ENCODE measurements at places on chromosomes 1 and 21.

GRCh38 chr1:155131285-155131684 lies 3.6 kb downstream of the EFNA1 start:
- no peak for DNase-seq

GRCh38 chr1:212606395-212607205 lies 2.0 kb upstream of the ATF3 start:
- DNase-seq = no peak

GRCh38 chr1:13662493-13662892 lies 37.5 kb upstream of the PRDM2 start:
- DNase-seq = no peak

DNA sequence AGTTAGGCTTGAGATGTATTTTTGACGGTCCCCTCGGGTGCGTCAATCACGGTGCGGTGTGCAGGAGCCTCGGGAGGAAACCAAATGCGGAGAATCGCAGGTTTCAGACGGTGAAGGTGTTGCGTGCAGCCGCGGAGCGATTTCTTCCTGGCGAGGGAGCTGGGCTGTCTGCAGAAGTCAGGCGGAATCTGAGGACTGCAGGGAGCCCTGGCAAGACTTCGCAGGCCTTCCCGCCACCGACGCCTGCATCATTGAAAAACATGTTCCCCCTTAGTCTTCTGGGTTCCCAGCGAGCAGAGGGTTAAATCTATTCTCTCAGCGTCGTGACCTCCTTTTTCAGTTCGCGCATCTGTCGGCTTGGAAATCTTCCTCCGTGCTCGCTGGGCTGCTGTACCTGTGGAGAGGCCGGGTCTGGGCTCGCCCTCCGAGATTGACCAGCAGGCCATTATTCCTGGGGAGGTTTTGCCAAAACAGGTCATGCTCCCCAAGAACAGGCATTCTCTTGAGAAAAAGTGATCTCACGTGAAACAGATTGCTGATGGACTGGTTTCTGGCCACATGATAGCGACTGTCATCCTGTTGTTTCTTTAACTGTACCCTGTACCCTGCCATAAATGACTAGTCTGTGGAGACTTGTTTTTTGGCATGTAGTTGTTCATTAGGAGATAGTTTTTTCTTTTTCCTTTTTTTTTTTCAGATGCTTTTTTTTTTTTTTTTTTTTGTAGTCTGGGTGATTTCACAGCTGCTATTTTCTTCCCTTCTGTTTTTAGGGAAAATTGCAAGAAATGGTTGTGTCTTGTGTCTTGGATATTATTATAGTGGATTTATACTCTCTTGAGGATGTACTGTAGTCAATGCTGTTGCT lies 894 bp downstream of the EPB41 start:
- peak; percentile 7 for DNase-seq

GRCh38 chr1:14442669-14443068 lies 155.8 kb upstream of the KAZN start:
- DNase-seq = no peak

DNA sequence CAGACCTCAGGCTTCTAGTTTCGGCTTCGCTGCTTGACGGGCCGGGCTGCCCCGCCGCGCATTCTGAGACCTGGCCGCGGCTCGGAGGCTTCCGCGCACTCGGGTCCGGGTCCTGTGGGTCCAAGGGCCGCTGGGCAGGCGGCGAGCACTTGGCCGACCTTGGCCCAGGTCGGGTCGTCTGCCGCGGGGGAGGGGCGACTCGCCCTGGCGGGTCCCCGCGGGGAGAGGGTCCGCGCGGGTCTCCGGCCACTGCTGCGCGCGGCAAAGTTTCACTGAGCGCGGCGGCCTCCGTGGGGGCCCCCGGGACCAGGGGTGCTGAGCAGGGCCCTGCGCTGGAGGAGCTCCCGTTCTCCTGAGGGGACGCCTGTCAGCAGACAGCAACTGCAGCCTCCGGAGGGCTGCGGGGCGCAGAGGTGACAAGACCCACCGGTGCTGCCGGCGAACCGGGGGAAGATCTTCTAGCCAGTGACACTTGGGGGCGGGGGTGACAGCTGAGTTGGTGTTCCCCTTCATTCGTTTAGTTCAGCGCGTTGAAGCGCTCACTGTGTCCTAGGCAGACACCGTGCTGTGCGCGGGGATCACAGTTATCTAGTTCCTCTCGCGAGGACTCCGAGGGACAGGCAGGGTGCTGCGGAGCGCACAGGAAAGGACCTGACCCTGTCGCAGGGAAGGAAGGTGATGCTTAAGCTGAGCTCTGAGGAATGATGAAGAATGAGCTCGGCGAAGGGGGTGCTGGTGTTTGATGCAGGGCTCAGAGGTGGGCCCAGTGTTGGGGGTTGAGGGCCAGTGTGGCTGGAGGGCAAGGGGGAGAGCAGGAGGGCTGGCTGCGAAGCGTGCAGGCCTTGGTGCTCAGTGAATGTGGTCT lies 725 bp downstream of the MTFR1L start:
- peak; percentile 46 for DNase-seq

- DNase-seq = no peak
These were observed 13.1 kb upstream of the PRRC2C start for GRCh38 chr1:171472183-171472647.

DNA sequence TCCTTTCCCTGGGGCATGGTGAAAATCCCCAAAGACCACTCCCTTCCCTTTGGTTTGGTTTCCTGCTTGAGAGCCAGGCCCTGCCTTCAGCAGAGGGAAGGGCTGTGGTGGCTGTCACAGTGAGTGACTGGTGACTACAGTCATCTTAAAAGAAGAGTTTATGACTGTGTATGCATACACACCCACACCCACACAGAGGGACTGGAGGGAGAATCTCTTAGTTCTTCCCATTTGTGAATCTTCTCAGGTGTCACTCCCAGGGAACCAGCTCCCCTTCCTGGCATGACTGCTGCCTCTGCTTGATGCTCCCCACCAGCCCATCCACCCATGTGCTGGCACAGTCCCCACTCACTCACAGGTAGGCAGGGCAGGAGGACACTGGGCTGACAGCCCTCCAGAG lies 3.9 kb upstream of the KCNA2 start:
- DNase-seq = no peak

GRCh38 chr1:153357076-153357852 lies 390 bp upstream of the S100A9 start:
- DNase-seq = no peak

- DNase-seq = peak; percentile 37
These were observed 89.3 kb upstream of the EDEM3 start for GRCh38 chr1:184843732-184844495.

- no peak for DNase-seq
These were observed 239.4 kb upstream of the POU3F1 start for GRCh38 chr1:38285807-38286530.

DNA sequence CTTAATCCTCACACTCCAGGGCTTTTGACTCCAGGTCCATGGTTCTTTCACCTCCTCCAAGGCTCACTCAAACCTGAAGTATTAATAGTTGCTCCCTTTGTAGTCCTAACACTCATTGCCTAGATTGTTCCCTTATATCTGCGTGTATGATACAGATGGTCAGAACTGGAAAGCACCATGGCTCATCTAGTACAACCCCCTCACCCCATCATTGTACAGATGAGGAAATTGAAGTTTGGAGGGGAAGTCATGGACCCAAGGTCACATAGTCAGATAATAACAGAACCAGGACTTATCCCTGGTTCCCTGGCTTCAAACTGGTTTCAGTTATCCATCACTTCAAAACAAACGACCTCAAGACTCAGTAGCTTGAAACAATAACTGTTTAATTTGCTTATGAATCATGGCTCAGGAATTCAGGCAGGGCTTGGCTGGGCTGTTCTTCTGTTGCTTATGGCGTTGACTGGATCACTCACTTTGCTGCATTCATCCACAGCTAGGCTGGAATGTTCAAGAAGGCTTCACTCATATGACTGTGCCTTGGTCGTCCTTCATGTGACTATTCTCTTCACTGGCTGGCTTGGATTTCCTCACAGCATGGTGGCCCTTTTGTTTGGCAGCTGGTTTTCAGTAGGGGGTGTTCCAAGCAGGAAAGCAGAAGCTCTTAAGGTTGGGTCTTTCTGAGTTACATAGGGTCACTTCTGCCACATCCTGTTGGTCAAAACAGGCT lies 5.0 kb downstream of the NOS1AP start:
- no peak for DNase-seq

DNA sequence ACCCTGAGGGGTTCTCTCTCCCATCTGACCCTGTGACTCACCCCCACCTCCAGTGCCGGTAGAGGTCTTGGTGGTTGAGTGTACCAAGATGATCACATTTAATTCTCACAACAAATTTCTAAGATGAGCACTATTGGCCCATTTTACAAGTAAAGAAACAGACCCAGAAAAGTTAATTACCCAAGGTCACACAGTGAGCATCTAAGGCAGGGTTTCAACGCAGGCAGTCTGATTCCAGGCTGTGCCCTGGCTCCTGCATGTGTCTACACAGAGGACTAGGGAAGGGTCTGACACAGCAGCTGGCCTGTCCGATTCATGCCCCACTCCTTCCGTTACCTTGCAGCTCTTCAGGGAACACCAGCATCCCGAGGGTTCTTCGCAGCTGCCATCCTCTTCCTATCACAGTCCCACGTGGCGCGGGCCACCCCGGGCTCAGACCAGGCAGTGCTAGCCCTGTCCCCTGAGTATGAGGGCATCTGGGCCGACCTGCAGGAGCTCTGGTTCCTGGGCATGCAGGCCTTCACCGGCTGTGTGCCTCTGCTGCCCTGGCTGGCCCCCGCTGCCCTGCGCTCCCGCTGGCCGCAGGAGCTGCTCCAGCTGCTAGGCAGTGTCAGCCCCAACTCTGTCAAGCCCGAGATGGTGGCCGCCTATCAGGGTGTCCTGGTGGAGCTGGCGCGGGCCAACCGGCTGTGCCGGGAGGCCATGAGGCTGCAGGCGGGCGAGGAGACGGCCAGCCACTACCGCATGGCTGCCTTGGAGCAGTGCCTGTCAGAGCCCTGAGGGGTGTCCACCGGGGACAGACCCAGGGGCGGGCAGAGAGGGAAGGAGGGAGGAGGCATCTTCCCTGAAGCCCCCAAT lies 7.5 kb downstream of the NCDN start:
- no peak for DNase-seq

DNA sequence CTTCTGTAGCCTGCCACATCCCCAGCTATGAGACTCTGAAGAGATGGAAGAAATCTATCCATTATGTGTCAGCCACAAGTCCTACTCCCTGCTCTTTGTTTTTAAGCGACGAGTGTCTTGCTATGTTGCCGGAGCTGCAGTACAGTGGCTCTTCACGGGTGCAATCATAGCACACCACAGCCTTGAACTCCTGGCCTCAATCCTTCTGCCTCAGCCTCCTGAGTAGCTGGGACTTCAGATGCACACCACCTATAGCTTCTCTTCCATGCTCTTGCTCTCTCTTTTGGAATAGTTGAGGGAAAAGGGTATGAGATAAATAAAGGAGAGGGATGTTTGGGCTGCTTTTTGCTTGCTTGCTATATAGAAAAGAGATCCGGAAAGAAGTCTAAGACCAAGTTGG lies 1.6 kb downstream of the TUFT1 start:
- DNase-seq = no peak

- no peak for DNase-seq
These were observed 27.8 kb upstream of the STUM start for GRCh38 chr1:226520640-226521355.

DNA sequence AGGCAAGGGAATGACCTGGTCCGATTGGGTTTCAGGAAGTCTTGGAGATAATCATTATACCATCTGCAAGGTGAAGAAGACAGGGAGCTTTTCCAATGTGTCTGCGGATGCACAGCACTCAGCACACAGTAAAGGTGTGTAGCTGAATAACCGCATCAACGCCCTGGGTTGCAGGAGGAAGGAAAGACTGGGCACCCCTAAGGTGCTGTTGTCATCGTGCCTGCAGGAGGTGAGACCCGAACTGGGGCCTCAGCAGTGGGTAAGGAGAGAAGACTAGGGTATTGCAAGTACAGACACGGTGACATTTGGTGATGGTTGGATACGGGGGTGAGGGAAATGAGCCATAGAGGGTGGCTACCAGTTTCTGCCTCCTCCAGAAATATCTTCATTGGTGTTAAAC lies 1.1 kb upstream of the TRIM62 start:
- DNase-seq = no peak

DNA sequence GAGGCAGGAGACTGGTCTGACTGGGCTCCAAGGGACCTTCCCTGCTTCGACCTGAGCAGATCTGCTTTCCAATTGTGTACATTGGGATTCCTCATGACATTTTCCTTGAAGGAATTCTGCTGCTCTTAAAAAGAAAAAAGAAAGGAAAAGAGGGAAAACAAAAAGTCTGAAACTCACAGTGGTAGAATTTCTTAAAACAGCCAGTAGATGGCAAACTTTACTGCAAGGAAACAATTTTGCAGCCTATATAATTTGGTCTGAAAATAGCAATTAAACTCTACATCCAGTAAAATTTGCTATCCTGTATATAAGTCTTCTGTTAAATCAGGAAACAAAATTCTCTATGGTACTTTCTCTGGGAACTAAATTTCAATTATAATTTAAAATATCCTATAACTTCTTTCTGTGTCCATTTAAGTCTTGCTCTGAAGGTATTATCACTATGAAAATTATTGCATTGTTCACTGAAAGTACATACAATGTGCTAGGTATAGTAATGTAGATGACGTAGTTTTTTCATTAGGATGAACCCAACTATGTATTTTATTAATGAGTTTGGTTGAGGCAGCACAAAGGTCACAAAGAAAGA lies 59.8 kb downstream of the CRB1 start:
- DNase-seq = no peak

GRCh38 chr21:35024513-35024912 lies 24.6 kb downstream of the RUNX1 start:
- DNase-seq = no peak

GRCh38 chr1:3551711-3552110 lies 59.6 kb downstream of the MEGF6 start:
- DNase-seq = no peak

- DNase-seq = no peak
These were observed 8.3 kb downstream of the WARS2 start for GRCh38 chr1:119132179-119132578.

- no peak for DNase-seq
These were observed 99.1 kb downstream of the ASTN1 start for GRCh38 chr1:177065430-177065829.

- DNase-seq = no peak
These were observed 686.6 kb upstream of the ADAMTS5 start for GRCh38 chr21:27653481-27653880.

- DNase-seq = no peak
These were observed 422.5 kb upstream of the VAMP3 start for GRCh38 chr1:7348580-7348979.

DNA sequence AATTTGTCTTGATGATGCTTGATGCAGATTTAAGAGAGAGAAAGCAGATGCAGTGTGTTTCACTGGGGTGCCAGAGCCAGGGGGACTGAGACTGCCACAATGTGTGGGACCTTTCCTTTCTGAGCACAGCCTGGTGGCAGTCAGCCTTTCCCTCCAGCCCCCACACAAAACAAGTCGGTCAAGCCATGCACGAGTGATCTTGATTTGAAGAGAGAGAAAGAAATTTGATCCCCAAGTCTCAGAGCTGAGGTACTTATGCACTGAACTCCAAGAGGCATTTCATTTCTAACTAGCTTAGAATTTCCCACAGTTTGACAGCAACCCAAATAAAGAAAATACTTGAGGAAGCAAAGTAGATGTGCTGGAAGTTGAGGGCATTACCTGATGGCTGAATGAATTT lies 193.8 kb downstream of the ST6GALNAC3 start:
- DNase-seq = no peak

GRCh38 chr1:207832796-207833195 lies 78.1 kb downstream of the CD34 start:
- no peak for DNase-seq

- no peak for DNase-seq
These were observed 83.2 kb downstream of the RGL1 start for GRCh38 chr1:183887826-183888819.

- DNase-seq = no peak
These were observed 10.2 kb downstream of the VN1R5 start for GRCh38 chr1:247266053-247266452.

GRCh38 chr1:8660411-8660828 lies 157.0 kb downstream of the RERE start:
- no peak for DNase-seq

GRCh38 chr1:29125237-29125641 lies 1.5 kb upstream of the TMEM200B start:
- DNase-seq = no peak
